RPMI7951 (cell line): ENCODE measurements at places on chromosomes 11 and 22. TPM values are rescaled to one million over a fixed set of nuclear protein-coding genes. Genes with fewer than 3 reads are reported as not detected.

DNA sequence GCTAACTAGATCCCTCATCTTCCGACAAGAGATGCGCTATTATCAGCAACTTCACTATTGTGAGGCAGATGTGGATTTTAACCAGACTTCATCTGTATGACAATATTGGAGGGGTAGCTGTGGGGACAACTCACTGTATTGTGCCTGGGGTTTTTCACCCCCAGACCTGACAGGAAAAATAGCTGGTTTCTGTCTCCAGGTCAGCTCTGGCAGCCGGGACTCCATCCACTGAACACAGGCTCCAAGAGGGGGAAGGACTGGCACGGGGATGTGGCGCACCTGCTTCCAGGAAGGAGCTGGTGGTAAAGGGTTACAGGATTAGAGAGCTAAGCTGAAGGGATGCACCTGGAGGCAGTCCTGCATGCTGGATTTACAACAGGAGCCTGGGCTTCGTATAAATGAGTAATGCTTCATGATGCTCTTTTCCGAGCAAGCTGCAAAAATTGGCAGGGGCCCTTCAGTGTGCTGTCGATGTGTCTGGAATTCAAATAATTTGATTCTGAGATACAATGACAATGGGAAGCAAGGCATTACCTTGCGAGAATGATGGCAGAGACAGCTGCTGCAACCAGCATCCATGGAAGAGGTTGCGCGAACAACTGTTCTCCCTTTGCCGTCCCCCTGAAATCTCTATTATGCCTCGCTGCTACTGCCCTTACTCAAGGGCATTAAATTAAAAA lies 49.5 kb downstream of the LMO2 start:
- DNase-seq = no peak

Gene KRTAP5-9
- not detected in 2 replicates for total RNA-seq

Gene SLC39A13
- 39.2 and 55.2 TPM in 2 replicates for total RNA-seq

DNA sequence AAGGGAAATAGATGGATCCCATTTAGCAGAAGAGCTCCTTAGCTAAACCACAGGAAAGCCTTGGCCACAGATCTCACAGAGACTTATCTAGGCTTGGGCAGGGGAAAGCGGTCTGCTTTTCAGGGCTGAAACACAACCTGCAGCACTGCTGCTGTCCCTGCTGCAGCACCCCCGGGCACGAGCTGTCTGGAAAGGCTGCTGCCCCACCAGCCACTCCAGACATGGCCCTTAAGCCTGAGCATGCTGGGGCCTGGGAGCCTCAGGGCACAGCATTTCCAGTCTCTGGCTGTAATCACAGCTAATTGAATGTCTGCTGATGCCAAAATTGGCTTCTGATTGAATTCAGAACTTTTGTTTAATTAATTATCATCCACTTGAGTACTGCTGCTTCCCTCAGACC lies 115.0 kb downstream of the TMPRSS5 start:
- peak; percentile 57 for DNase-seq

Gene ANKK1
- 0.20 and 0.24 TPM in 2 replicates for total RNA-seq

Gene KCNJ4
- under 0.01 TPM in 1 of 2 replicates, not detected in the other for total RNA-seq

- no peak for DNase-seq
Measured at GRCh38 chr11:81203876-81204275, 1529.8 kb downstream of the FAM181B start.

DNA sequence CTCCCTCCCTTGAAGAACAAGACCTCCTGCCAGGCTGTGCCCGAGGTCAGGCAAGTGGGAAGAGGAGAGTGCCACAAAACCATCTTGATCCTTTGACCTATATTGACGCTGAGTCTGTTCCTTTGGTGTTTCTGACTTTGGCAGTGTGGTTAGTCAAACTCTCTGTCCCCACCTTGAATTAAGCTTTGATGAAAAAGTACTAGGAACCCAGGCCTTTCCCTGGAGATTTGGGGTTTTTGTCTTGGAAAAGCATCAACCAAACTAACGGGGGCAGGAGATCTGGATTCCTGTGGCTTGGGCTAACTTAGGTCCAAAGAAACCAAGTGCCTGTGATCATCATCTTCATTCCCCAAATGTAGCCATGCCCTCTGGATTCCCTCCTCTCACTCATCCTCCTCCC lies 40.4 kb downstream of the ARFGAP2 start:
- no peak for DNase-seq

- DNase-seq = peak; percentile 43
Measured at GRCh38 chr22:35202376-35202775, 54.9 kb upstream of the HMGXB4 start.

Gene RIMBP3B
- 0.20 TPM in 1 of 2 replicates, not detected in the other for total RNA-seq

DNA sequence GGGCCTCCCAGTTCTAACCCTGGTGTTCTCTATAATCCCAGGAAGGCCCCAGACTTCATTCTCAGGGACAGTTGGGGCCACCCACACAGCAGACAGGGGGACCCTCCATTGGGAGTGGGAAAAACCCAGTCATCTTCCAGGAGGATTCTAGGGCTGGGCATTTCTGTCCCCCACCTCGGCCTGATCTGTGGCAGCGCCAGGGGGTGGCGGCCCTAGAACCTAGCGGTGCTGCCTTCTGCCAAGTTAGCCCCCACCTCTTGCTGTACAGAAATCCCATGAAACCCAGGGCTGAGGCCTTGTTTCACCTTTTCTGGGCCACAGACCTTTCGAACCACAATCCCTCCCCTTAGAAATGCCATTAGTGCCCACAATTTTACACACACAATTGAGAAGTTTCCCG lies 9.6 kb downstream of the CHST1 start:
- DNase-seq = no peak

Gene PHLDA2
- total RNA-seq = 26.9 and 28.0 TPM in 2 replicates
